ENCODE measurements at places on chromosomes 11 and 22.

DNA sequence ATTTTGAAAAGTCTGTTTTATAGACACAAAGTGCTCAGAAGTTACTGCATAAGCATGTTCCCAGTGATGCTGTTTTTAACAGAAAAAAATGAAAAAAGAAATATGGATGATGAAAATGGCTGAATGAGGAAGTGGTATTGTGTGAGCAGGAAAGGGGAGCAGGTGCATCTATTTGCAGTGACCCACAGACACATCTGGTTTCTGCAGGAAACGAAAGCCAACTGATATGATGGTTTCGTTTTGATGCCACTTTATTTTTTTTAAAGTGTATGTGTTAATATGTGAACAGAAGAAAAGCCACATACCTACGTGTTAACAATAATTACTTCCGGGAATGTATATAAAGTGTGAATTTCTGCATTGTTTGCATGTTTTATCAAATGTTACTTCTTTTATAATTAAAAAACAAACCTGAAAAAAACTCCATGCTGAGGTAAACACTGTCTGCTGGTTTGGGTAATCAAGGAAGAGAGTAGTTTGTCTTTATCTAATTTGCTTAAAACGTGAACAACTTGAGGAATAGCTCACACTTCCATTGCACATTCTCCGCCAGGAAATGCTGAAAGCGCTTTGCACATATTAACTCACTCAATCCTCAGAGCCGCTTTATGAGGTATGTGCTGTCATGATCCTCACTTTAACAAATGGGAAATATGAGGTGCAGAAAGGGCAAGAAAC lies 1335.9 kb downstream of the TBC1D22A start:
- DNase-seq = peak; percentile 32

- no peak for DNase-seq
These were observed 88.2 kb downstream of the SIK3 start for GRCh38 chr11:117009905-117010605.

DNA sequence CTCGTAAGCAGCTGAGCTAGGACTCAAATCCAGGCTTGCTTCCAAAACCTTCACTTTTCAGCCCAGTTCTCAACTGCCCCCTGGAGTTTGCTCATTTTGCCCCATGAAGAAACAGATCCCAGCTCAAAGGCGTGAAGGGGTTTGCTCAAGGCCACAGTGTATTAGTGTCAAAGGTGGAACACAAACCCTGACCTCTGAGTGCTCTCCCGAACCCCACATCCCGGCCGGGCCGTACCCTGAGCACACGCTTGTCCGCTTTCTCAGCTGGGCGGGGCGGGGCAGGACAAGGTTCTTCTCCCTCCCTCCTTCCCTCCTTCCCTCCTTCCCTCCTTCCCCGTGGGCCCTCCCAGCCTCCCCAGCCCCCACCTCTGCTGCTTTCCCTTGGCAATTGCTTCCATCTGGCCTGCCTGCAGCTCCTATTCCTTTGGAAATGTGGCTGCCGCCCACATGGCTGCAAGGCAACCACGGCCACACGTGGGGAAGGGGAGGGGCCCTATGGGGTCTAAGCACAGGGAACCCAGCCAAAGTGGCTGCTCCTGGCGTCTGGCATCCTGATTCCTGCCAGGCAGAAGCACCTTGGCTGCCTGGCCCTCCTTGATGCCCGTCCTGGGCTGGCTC lies 4.1 kb downstream of the ST3GAL4 start:
- no peak for DNase-seq

- DNase-seq = no peak
These were observed 34.4 kb downstream of the MCAM start for GRCh38 chr11:119282495-119282894.

Measured in activated gamma-delta T cell treated with Interleukin-2 at 50 U/mL for 16 hours (primary cell).